Hepatic stellate cell (primary cell): ENCODE measurements at places on chromosomes 2 and 18.

DNA sequence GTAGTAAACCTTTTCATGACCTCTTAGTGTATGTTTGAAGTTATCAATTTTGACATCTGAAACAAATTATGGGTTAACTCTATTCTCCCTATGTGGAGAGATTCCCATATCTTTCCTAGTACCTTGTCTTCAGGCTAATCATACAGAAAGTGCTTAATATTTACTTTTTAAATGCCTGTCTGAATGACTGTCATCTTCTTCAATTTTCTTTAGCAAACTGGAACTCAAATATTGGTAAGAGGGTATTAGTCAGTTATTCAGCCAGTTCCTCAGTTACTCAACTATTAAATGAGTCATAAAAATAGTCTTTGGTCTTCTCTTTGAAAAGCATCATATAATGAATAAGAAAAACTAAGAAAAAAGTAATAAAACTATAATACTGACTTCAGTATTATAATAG is 1038.0 kb upstream of the PIK3C3 start:
- no peak for DNase-seq

DNA sequence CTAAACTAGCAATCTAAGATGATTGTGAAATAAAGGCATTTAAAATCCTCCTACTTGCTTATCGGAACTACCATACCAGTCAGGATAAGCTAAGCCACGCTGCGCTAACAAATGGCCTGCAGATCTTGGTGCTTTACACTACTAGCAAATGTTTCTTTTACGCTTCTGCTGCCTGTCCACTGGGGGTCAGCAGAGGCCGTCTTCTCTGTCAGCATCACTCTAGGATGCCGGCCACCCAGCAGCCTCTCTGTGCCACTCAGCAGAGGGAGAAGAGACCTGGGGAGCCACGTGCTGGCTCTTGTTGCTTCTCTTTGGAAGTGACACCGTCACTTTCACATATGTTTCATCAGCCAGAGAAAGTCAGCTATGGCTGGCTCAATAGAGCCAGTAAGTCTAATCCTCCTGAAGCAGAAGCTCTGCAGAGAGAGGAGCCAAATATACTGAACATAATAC is 36.6 kb downstream of the COPS8 start:
- peak; percentile 67 for DNase-seq

DNA sequence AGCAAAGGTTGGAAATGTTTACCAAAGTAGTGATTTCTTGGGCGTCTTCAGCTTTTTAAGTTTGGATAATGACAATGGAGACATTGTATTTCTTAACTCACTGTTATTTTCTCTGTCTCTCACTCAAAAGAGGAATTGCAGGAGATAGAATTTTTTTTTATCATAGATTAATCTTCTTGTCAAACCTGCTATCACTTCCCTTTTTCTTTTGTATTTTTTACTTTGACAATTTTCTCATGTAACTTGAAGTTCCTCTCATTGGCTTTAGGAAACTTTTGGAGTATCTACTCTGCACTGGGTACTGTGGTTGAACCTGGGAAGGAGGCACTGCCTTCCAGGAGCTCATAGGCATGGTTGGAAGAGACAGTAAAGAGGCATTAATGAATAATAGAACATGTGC is 489.1 kb downstream of the CNTNAP5 start:
- no peak for DNase-seq

- DNase-seq = no peak
Measured at GRCh38 chr2:170339750-170340692, 162.1 kb downstream of the MYO3B start.

DNA sequence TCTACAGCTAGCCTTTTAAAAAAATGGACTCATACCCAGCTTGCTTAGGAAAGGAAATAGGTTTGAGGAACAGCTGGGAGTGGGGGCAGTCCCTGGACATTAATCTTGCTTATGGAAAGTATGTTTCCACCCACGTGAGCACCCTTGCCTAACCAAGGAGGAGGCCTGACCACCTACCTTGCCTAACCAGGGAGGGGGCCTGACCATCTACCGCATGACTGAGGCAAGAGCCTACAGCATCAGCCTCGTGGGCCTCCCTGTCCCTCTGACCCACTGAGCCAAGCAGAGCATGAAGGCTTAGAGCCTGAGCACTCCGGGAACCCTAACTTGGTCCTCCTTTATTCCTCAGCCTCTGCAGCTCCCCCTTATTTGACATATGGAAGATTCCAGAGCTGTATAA is 20.2 kb downstream of the PRKAG3 start:
- no peak for DNase-seq

DNA sequence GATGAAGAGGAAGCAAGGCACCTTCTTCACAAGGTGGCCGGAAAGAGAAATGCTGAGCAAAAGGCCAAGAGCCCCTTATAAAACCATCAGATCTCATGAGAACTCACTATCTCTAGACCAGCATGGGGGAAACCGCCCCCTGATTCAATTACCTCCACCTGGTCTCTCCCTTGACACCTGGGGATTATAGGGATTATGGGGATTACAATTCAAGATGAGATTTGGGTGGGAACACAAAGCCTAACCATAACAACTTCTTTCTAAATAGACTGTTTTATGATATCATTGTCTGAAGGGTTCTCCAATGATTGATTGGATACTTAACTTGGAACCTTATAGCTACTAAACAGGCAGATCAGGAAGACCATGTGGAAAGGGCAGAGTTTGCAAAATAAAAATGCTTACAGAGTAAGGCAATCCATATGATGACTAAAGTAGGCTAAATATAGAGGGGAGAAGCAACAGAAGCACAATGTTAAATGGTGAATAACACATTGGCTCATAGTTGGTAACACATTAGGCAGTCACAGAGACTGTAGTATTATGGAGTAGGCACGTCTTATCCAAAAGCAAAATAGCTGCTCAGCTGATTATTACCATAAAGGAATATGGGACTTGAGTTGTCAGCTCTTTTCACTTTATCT is 179.0 kb downstream of the BARD1 start:
- DNase-seq = no peak

- no peak for DNase-seq
Measured at GRCh38 chr2:232534940-232535651, 4.4 kb upstream of the CHRNG start.

GRCh38 chr2:26724784-26725520 is 32.4 kb downstream of the KCNK3 start:
- DNase-seq = no peak

- no peak for DNase-seq
Measured at GRCh38 chr18:22509423-22509822, 91.7 kb upstream of the CTAGE1 start.

DNA sequence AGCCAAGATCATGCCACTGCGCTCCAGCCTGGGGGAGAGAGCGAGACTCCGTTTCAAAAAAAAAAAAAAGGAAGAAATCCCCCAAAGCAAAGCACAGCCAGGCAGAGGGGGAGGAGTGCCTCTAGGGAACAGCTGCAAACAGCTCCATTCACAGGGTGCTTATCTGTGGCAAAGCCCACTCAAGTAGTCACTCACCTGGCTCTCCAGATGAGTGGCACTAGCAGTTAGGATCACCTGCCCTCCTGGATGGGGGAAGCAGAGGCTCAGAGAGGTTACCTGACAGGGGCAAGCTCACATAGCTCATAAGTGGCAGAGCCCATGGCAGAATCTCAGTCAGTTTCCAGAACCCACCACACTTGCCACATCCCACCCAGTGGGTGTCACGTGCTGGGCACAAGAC is 30.3 kb downstream of the TFCP2L1 start:
- DNase-seq = no peak

DNA sequence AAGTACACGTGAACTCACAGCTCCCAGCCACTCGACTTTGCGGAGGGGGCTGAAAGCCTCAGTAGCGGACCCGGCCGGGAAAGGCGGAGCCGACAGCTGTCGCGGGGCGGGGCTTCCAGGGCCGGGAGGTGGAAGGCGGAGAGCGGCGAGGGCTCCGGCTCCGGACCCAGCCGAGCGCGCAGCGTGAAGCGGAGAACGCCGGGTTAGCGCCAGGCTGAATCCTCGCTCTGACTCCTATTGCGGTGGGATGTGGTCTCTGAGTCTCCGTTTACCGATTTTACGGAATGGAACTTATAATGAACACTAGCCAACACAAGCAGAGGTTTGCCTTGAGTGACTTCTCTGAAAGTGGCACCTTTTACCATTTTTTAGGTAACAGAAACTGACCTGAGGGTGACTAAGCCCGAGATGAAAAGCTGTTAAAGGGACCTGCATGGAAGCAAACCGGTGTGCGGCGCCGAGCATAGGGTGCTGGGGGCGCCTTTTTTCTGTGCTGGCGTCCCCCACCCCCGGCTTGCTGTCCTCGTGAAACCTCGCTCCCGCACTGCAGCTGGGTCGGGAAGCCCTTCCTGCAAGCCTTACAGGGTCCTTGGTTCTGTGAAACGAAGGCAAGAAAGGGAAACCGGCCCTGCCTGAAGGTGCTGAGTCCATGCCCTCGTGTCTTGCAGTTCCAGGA is 72.9 kb downstream of the EN1 start:
- peak; percentile 35 for DNase-seq

- DNase-seq = no peak
Measured at GRCh38 chr2:215683295-215683694, 247.4 kb upstream of the FN1 start.

DNA sequence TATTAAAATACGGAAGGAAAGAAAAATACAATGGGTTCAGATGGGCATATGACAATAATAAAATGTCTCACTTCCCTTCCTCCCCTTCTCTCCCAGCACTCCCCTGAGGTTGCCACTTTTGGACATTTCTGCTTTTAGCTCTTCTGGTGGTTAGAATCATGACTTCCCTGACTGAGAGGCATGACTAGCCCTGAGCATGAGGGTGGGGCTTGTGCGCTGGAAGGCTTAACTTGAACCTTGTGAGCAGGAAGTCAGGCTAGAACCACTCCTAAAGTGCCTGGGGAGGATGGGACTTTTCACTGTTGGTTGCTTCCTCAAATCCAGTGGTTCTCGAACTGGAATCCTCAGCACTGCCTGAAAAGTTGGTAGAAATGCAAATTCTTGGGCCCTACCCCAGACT is 19.7 kb upstream of the ARHGAP25 start:
- DNase-seq = no peak

GRCh38 chr2:105977212-105977611 is 216.9 kb downstream of the UXS1 start:
- DNase-seq = peak; percentile 77

DNA sequence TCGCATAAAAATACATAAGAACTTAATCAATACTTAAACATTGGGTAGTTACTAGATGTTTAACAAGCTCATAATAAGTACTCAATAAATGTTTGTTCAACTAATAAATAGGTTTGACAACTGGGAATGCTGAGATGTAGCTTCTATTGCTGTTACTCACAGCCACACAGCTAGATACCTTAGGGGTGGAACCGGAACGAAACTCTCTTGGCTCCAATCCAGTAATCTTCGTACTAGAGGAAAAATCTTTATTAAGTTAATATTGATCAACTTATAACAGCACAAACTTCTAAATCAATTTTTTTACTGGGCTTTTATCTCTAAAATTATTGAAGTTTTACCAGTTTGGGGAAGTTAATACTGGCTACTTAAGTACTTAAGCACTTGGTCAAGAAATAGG is 247.8 kb downstream of the PAX3 start:
- no peak for DNase-seq

DNA sequence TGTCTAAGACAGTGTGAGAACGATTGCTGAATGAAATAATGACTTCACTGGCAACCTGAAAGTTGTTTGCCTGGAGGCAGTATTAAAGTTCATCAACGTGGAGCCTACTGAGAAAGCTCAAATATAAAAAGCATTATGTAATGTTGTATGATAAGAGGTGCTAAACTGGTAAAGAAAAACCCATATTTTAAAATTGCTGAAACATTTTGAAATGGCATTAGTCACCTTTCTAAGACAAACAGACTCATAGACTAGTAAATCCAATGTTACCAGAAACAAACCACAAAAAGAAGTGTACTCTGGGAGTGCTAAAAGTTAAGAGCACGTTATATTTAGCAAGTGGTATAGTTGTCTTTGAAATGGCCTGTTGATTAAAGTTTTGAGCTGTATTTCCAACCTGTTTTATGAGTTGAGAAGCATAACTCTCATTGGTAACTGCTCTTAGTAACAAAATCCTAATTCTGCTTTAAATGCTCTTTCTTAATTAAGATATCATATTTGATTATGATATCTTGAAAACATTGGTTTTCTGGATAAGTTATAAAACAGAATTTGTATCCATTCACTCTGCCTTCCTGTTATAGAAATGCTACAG is 62.7 kb downstream of the CYP1B1 start:
- DNase-seq = peak; percentile 15
